GDM1 (cell line): ENCODE measurements at places on chromosomes 2 and 18.

GRCh38 chr2:20627712-20628380 is 23.1 kb downstream of the HS1BP3 start:
- no peak for DNase-seq

- no peak for DNase-seq
These were observed 56.9 kb downstream of the BCL2 start for GRCh38 chr18:63262369-63263335.

GRCh38 chr2:112867701-112868631 is 31.4 kb upstream of the IL1B start:
- DNase-seq, result no peak

- DNase-seq, result no peak
These were observed 143.3 kb upstream of the MGAT5 start for GRCh38 chr2:134110532-134110931.

DNA sequence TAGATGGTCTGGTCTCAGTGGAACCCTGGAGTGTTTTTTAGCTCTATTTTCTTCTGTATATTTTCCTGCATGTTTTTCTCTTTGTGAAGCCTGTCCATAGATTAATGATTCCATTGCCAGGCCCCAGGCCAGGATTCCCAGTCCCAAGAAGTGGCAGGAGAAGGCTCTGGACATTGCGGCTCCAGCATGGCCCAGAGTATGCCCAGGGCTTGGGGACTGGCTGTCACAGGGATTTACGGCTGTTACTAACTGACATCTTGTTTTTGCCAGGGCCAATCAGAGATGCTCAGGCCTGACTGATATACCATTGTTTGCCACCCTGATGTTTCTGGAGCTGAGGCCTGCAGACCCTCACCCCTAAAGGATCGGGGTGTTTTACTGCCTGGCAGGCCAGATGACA is 59.0 kb downstream of the PRKCE start:
- DNase-seq, result no peak

DNA sequence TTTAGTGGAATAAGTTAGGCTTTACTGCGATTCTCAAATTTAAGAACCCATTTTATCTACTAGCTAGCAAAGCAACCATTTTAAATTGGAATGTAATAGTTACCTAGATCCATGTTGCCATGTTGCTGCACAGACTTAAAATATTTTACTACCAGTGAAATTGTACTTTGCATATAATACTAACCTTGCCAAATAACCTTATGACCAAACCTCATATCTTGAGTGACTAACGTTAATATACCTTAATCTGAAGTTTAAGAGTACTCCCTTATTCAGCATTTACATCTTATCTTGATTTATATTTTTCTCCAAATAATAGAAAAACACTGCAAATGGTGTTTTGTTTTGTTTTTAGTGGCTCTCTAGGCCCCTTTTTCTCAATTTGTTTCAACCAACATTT is 50.3 kb upstream of the NAB1 start:
- DNase-seq, result no peak

GRCh38 chr2:53584986-53585385 is 182.6 kb upstream of the CHAC2 start:
- no peak for DNase-seq

DNA sequence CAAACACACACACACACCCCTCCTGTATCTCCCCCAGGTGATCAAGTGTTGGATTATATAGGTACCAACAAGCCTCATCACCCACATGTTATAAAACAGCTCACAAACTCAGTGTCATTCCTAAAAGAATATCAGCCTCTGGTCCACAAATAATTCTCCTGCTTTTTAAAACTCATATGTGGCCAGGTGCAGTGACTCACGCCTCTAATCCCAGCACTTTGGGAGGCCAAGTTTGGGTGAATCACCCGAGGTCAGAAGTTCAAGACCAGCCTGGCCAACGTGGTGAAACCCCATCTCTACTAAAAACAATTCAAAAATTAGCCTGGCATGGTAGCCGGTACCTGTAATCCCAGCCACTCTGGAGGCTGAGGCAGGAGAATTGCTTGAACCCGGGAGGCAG is 87.8 kb downstream of the LRATD1 start:
- no peak for DNase-seq

- no peak for DNase-seq
These were observed 59.1 kb downstream of the VSNL1 start for GRCh38 chr2:17599617-17600016.

DNA sequence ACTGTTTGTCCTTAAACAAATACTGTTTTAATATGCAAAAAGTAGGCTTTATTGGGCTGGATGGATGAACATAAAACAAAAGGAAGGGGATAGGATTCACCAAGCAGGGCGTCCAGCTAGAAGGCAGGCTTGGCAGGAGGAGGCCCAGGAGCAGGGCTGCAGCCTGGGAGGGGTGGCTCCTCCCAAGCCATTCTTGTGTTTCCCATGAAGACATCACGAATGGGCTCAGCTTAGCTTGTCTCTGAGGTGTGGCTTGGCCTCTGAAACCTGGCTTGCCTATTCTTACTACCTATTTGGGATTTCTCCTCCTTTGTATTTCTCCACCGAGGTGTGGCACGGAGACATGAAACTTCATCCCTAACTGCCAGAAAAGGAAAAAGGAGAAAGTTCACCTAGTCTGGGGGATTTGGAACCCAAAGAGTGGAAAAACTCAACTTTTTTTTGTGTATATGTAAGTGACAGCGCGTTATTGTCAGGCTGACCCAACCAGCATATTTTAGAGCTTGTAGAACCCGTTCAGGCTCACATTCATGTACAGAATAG is 481.9 kb upstream of the SPRED2 start:
- DNase-seq, result no peak

- DNase-seq, result no peak
These were observed 755 bp downstream of the NOL4 start for GRCh38 chr18:34223893-34224422.

- no peak for DNase-seq
These were observed 115.2 kb upstream of the ITGA4 start for GRCh38 chr2:181341855-181342600.

- DNase-seq, result no peak
These were observed 731.4 kb downstream of the TSN start for GRCh38 chr2:122486705-122487415.

GRCh38 chr18:78734614-78734945 is 245.0 kb upstream of the SALL3 start:
- no peak for DNase-seq

- DNase-seq, result no peak
These were observed 446.7 kb downstream of the SETBP1 start for GRCh38 chr18:45127405-45127804.

- no peak for DNase-seq
These were observed 892.2 kb upstream of the ZEB2 start for GRCh38 chr2:145412155-145412554.

GRCh38 chr2:190493095-190493494 is 41.4 kb downstream of the NEMP2 start:
- no peak for DNase-seq

DNA sequence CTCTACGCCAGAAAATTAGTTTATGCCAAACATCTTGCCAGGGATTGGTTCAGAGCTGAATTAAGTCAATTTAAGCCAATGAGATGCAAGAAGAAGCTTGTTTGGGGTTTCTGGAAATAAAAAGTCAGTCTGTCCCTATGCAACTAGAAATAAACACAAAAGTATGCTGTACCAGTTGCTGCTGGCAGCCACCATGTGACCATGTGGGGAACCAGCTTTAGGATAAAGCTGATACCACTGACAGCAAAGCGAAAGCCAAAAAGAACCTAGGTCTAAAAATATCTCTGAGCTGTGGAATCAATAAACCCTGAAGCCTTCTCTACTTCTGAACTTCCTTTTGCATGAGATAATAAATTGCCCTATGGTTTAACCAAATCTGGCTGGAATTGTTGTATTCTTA is 181.8 kb upstream of the PARD3B start:
- DNase-seq, result no peak

- DNase-seq, result no peak
These were observed 9.5 kb upstream of the MALL start for GRCh38 chr2:110124939-110125691.

DNA sequence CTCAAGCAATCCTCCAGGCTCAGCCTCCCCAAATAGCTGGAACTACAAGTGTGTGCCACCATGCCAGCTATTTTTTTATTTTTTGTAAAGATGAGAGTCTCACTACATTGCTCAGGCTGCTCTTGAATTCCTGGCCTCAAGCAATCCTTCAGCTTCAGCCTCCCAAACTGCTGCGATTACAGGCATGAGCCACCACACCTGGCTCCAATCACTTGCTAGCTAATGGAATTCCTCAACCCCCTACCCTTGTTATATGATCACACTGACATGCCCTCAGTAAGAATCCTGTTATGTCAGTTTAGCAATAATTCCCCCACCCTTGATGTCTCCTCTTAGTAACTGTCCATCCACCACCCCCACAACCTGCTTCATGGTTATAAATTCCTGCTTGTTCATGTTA is 12.3 kb downstream of the CHN1 start:
- no peak for DNase-seq

DNA sequence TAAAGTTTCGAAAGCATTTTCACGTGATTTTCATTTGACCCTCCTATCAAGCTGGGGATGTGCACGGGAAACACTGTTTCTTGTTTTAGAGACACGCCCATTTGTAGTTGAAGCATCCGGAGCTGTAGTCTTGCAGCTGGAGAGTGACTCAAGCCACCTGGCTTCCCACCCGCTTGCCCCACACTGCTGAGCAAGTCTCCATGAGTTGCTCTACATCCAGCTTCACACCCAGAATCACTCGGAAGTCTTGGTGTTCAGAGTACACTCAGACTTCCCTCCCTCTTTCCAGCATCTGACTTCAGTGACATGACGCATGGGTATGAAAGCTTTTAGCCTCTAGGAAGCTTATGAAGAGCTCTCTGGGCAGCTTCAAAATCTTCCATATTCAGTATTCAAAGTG is 262.4 kb downstream of the NBAS start:
- DNase-seq, result no peak

DNA sequence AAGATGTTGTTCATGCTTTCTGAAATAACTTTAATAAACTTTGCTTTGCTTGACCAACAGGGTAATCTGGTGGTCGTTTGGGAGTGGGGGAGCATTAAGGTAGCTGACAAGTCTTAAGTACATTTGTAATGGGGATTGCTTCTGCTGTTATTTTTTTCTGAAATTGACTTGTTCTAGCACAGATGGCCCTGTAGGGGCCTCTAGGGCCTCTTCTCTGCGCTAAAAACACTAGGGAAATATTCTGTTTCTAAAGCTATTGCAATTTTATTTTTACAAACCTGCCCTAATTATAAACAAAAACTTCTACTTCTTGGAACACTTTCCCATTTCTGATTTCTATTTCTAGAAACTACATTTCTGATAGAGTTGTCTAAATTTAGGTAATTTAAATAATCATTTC is 191.3 kb upstream of the KCNJ3 start:
- DNase-seq, result no peak

GRCh38 chr18:79706658-79707057 is 27.1 kb downstream of the CTDP1 start:
- DNase-seq, result no peak

GRCh38 chr2:237998530-237998929 is 31.7 kb downstream of the UBE2F start:
- DNase-seq, result no peak

DNA sequence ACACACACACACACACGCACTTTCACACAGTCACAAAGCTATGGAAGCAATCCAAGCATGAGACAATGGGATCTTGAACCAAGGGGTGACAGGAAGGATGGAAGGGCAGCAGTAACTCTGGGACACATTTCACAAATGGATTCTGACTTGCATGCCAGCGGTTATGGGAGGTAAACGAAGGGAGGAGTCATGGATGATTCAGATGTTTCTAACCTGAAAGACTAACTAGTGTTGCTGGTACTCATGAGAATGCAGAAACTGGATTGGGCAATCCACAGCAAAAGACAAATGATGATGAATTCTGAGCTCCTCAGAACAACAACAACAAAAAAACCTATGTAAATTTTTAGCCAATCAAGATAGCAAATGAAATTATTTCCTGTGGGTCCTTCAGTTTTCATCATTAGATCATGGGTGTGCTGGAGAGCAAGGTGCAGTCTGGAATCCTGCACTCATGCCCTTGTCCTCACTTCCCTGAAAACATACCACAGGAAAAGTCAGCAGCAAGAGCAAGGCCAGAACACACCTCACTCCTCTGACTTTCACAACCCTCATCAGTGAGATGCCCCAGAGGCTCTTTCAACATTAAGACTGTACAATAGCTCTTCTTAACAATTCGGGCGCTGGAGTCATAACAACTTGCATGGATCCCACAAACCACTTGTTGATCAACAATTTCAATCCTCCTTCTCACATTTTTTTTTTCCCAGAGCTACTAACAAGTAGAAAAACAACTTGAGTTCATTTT is 32.6 kb downstream of the ABCA12 start:
- DNase-seq, result no peak

DNA sequence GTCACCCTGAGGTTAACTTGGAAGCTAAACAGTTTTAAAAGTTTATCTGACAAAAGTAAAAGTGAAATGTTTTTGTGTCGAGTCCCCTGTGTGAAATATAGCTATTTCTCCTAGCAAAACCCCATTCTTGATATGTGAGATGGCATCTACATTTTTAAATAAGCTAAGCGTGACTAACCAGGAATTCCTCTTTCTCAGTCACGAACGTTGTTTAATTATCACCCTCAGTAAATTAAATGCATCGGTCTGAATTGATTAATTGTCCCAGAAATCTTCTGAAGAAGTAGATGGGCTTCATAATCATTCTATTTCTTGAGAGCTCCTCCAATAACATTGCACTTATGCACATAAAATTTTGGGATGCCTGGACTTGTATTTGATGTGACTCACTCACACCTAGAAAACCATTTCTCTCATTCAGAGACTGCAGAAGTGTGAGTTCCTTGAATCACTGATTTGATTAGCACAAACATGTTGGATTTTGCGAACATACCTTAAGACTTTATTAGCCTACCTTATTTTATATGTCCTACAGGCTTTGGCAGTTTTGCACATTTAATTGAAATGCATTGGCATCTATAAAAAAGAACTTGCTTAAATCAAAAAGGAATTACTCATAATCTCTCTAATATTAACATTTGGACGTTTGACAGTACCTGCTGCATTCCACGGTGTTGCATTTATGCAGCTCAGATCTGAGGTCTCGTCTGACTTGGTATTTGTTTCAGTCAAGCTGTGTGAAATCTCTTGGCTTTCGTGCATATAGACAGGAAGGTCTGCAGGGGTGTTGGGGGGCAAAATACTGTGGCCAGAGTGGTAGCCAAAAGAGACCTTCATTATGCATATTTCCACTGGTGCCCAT is 475.2 kb downstream of the EPHA4 start:
- DNase-seq, result no peak

DNA sequence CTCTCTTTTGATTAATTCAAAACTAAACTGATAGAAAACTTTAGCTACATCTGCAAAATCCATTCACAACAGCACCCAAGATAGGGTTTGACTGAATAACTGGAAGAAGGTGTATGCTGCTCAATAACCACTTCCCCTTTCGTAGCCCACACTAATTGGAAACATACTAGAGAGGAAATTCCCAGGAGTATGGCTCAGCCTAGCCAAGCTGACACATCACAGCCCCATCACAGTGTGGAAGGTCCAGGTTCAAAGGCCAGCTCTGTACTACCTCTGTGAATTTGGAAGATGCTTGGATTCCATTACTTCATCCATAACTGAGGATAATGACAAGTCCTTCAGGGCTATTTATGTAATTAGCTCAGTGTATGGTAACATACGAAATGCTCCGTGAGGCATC is 185.4 kb downstream of the FBXO15 start:
- DNase-seq, result no peak
